ENCODE measurements at places on chromosomes 4 and X. TPM values are rescaled to one million over a fixed set of nuclear protein-coding genes. Genes with fewer than 3 reads are reported as not detected.

The RPA4 gene
- 0.92 TPM for total RNA-seq

The PPEF2 gene
- total RNA-seq: not detected

The REELD1 gene
- total RNA-seq: not detected

The UGT8 gene
- total RNA-seq: not detected

The AMER1 gene
- 3.1 TPM for total RNA-seq

The IL21 gene
- total RNA-seq: not detected

The DCAF4L1 gene
- total RNA-seq: 0.23 TPM

The TRIM61 gene
- total RNA-seq: 3.0 TPM

The ARX gene
- total RNA-seq: not detected

Measured in smooth muscle cell of the umbilical artery (primary cell).